ENCODE measurements at places on chromosomes 7 and 10. TPM values are rescaled to one million over a fixed set of nuclear protein-coding genes. Genes with fewer than 3 reads are reported as not detected.

Gene CALML5
- total RNA-seq, result not detected

Gene TFEC
- not detected for total RNA-seq

- H3K27ac ChIP-seq, result no peak overlapping the region
- no peaks in the 10 kb centered on the region for H3K36me3 ChIP-seq
- H3K27me3 ChIP-seq, result no peaks in the 10 kb centered on the region
- H3K4me3 ChIP-seq, result no peak overlapping the region
Measured at GRCh38 chr7:94442639-94443038, 47.9 kb downstream of the COL1A2 start.

- no peak overlapping the region for H3K4me3 ChIP-seq
- DNase-seq, result no peak
- no peaks in the 10 kb centered on the region for H3K27me3 ChIP-seq
- H3K4me1 ChIP-seq, result no peaks in the 10 kb centered on the region
- H3K36me3 ChIP-seq, result no peaks in the 10 kb centered on the region
- H3K27ac ChIP-seq, result no peak overlapping the region
Measured at GRCh38 chr7:7427363-7427762, 108.3 kb downstream of the COL28A1 start.

GRCh38 chr7:81645435-81645834 lies 124.4 kb downstream of the HGF start:
- H3K27me3 ChIP-seq, result no peaks in the 10 kb centered on the region
- no peak overlapping the region for H3K4me3 ChIP-seq
- no peaks in the 10 kb centered on the region for H3K4me1 ChIP-seq
- no peak for DNase-seq
- no peaks in the 10 kb centered on the region for H3K36me3 ChIP-seq
- no peak overlapping the region for H3K27ac ChIP-seq

DNA sequence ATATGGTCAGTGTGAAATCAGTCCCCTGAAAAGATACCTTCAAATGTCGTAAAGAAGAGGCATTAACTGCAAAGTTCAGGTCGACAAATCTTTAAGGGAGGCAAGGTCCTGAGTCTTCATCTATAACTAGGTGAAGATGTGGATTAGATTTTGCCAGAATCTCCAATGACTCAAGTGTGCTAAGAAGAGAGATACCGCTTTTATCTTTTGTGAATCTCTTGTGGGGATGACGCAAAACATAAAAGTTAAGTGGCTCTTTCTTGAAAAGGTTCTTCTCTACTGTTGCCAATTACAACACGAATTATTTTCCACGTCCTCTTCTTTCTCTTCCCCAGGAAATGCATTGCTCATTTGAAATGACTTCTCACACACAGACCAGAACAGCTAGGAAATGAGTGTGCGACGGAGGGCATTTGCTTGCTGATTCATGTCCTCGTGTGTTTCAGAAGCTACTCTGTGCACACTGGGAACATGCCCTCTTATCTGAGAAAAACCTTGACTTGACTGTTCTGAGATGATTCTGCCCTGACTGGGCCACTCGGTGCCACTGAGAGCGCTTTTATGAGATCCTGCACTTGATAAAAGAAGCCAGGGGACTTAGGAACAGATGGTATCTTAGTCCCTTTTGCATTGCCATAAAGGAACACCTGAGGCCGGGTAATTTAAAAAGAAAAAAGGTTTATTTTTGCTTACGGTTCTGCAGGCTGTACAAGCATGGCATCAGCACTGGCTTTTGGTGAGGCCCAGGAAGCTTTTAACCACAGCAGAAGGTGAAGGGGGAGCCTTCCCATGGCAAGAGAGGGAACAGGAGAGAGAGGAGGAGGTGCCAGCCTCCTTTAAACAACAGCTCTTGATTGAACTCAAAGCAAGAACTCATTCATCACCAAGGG lies 169.5 kb upstream of the PFKP start:
- no peaks in the 10 kb centered on the region for H3K36me3 ChIP-seq
- H3K4me3 ChIP-seq, result no peak overlapping the region
- DNase-seq, result no peak
- no peaks in the 10 kb centered on the region for H3K27me3 ChIP-seq
